ENCODE measurements at places on chromosomes 11 and 22. TPM values are rescaled to one million over a fixed set of nuclear protein-coding genes. Genes with fewer than 3 reads are reported as not detected.

DNA sequence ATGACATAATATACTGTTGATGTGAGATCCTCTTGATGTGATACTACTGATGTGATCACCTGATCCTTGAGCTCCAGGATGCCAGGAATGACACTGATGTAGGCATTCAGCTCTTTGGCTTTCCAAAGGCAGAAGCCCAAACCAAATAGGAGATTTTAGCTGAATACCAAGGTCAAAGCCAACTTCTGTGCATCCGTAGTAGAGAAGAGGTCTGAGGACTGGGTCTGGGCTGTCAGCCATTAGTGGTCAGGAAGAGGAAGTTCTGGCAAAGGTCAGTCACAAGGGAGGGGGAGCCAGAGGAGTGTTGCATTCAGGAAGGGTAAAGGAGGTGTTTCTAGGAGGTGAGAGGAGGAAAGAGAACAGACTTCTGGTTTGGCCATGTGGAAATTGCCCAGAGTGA is 53.4 kb upstream of the PARVG start:
- no peak for DNase-seq

GRCh38 chr11:47765086-47765485 is 2.1 kb downstream of the FNBP4 start:
- no peak for DNase-seq

GRCh38 chr11:47551086-47551485 is 1.8 kb downstream of the CELF1 start:
- DNase-seq: no peak

DNA sequence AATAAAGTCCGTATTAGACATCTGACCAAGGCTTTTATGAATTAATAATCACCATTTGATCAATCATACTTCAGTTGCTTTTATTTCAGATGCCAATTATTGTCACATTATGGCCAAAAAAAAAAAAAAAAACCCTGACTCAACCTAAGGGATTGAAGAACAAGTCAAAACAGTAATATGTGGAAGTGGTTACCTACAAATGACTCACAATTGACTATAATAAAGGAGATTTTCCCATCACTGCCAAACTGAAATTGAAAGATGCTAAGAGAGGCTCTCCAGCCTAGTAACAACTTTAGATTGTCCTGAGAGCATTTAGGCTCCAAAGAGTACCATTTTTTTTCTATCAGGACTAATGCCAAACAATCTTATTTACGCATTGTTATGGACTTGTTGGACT is 35.2 kb downstream of the SOX6 start:
- no peak for DNase-seq

The SWAP70 gene
- 7.8 TPM for total RNA-seq

The MN1 gene
- total RNA-seq: 0.04 TPM

Data from CD8-positive, alpha-beta memory T cell (primary cell).